Posterior cingulate gyrus (tissue), 11 donors: ENCODE measurements at places on chromosomes 12 and 14.

DNA sequence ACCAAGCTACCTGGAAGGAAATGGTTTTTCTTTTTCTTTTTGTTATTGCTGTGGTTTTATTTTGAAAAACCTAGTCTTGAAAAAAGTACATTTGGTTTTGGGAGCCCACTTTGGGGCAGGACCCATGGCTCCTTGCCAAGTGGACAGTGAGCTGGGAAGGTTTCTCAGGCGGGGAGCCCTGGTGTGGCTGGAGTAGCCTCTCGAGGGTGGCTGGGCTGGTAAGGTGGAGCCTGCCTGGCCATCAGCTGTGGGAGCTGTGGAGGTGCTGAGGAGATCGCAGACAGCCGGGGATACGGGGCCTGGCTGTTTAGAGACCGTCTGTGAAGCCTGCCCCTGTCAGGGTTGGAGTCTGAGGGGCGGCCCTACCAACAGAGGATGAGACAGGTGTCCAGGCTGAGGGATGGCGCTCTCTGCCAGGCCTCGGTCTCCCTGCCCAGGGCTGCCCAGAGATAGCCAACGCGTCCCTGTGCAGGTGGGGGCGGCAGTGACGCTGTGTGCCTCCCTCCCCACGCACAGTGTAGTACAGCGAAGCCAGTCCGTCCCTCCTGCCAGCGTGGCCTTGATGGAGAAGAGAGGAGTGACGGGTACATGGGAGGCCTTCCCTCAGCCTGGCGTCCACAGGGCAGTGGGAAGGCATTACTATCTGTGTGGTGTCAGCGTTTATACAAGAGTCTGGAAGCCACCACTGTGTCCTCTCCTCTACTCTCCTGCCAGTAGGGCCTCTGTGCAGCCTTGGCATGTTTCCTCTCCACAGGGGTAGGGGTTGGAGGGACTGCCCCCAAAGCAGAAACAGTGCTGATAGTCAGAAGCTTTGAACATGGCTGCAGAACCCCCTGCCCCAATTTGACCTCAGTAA, 5.9 kb downstream of the RIN3 start:
- DNase-seq = no peak

GRCh38 chr12:106128585-106129328, 10.0 kb downstream of the NUAK1 start:
- no peak for DNase-seq

- DNase-seq = no peak
Observed at GRCh38 chr12:95395696-95396095, 78.3 kb upstream of the METAP2 start.

DNA sequence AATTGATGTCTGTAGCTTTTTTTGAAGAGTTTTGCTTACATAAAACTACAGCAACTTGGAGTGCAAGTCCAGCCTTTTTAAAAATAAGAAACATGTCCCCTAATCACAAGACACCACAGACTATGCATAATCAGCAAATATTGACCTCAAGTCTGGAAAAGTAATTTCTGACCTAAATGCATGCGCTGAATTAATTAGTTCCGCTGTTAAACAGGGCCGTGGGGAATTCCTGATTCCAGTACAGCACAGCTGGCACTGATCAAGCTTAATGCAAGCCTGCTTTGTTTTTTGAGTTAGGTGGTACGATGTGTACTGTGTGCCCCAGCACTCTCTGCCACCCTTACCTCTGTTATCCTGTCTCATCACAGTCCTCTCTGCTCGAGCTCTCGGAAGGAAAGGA, 9.2 kb downstream of the MLH3 start:
- DNase-seq = no peak

DNA sequence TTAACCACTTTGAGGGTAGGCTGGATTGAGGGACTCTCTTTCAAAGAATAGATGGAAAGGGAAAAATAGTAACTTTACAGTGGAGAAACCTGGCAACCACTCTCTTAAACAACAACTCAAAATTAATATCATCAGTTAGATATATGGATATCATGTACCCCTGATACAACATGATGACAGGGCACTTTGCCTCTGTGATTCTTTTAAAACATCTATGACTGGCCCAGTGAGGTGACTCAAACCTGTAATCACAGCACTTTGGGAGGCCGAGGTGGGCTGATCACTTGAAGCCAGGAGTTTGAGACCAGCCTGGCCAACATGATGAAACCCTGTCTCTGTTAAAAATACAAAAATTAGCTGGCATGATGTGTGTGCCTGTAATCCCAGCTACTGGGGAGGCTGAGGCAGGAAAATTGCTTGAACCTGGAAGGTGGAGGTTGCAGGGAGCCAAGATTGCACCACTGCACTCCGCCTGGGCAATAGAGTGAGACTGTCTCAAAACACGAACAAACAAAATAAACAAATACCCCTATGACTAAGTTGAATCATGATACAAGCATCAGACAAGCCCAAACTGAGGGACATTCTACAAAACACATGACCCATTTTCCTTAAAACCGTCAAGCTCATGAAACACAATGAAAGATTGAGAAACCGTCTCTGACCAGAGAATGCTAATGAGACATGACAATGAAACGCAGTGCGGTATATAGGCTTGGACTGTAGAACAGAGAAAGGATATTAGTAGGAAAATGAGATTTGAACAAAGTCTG, 26.4 kb upstream of the SLC7A8 start:
- no peak for DNase-seq

GRCh38 chr14:73386342-73386741, 72.0 kb downstream of the NUMB start:
- DNase-seq = no peak

GRCh38 chr12:115570069-115570777, 707.3 kb downstream of the MED13L start:
- DNase-seq = peak; percentile 85

- no peak for DNase-seq
Observed at GRCh38 chr14:92459950-92460421, 53.6 kb upstream of the RIN3 start.

DNA sequence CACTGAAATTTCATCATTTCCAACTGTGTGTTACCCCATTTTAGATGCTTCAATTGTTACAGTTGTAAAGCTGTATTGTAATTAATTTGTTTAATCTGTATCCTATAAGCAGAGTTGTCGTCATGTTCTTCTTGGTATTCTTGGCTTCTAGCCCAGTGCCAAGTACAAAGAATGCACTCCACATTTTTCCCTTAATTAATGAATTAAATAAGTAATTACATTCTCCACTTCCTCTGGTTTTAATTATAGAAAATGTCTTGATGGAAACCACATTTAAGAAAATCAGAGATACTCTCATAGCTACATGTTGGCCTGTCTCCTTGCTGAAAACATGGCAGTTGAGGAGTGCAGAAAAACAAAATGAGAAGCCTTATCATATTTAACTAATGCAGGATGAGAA, 746 bp downstream of the DNAI7 start:
- no peak for DNase-seq

- DNase-seq = no peak
Observed at GRCh38 chr14:74572726-74573301, 39.2 kb downstream of the LTBP2 start.

DNA sequence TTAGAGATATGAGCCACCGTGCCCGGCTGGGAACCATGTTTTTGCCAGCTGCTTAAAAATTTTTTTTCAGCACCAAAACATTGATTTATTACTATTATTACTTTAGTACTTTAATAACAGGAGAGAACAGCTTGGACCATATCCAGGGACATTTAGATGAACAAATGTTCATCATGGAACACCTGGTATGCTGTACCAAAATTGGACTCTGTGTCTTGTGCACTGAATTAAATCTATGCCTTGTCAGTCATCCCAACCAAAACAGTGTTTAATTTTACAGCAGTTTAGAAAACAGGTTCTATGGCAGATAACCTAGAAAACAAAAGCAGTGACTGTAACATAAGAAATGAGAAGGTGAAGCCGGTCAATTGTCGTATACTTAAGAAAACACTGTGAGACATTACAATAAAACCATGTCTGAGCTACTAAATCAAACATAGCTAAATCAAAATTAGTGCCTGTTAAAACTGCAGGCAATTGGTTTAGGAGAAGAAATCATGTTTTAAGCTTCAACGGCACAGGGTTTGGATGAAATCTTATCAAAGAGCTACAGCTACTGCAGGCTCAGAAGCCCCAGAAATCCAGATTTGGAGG, 58.2 kb upstream of the PYGL start:
- no peak for DNase-seq

GRCh38 chr14:36866867-36867266, 205.2 kb downstream of the PAX9 start:
- no peak for DNase-seq

DNA sequence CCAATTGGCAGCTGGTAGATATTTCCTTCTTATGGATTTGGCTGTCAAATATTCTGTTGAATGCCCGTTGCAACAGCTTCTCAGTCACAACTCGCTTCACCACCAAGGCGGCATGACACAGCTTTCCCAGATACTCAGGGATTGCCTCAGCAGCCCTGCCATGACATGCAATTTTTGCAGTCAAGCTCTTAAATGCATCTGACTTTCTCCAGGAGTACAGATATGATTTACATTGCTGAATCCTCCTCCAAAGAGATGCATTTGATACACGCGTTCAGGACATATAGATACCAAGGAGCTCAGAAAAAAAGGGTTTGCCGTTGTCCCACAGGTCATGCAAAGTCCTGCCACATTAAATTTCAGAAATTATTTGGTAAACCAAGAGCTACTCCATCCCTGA, 6.5 kb downstream of the KRT5 start:
- DNase-seq = no peak

- DNase-seq = no peak
Observed at GRCh38 chr12:49648712-49649003, 25.3 kb downstream of the PRPF40B start.

DNA sequence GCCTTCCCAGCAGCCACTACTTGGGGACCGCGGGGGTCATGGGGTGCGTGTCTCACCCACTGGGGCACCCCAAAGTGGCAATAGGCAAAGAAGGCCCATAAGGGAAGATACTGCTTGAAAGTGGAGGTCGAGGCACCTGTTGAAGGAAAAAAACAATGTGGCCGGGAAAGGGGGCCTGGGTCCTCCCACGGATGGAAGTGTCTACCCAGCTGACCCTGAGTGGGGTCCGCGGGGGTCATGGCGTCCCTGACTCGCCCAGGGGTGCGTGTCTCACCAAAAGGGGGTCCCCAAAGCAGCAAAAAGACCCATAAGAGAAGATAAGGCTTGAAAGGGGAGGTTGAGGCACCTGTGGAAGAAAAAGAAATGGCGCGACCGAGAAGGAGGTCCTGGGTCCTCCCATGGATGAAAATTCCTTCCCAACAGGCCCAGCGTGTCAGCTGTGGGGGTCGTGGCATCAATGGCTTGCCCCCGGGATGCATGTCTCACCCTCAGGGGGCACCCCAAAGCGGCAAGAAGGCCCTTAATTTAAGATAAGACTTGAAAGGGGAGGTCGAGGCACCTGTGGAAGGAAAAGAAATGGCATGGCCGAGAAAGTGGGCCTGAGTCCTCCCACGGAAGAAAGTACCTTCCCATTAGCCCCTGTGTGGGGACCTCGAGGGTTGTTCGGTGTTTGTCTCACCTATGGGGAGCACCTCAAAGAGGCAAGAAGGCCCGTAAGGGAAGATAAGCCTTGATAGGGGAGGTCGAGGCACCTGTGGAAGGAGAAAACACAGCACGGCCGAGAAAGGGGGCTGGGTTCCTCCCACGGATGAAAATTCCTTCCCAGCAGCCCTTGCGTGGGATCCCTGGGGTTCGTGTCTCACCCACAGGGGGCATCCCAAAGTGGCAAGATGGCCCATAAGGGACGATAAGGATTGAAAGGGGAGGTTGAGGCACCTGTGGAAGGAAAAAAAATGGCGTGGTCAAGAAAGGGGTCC, 266.0 kb downstream of the ALG10 start:
- DNase-seq = no peak

GRCh38 chr14:101193845-101194372, 290.4 kb upstream of the RTL1 start:
- DNase-seq = no peak

DNA sequence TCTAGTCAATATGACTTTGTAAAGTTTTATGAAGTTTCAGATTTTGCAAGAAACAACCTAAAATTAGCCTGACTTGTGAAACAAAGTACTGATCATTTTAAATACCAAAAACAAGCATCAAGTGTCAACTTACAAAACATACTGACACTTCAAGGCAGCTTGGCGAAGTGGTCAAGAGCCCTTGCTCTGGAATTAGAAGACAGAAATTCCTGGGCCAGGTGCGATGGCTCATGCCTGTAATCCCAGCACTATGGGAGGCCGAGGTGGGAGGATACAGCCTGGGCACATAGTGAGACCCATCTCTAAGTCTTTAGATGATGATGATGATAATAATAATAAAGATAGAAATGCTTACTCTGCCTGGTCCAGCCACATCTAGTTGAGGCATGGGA, 45.4 kb upstream of the NR2C1 start:
- DNase-seq = no peak

GRCh38 chr12:88185988-88186387, 43.9 kb downstream of the TMTC3 start:
- DNase-seq = no peak

DNA sequence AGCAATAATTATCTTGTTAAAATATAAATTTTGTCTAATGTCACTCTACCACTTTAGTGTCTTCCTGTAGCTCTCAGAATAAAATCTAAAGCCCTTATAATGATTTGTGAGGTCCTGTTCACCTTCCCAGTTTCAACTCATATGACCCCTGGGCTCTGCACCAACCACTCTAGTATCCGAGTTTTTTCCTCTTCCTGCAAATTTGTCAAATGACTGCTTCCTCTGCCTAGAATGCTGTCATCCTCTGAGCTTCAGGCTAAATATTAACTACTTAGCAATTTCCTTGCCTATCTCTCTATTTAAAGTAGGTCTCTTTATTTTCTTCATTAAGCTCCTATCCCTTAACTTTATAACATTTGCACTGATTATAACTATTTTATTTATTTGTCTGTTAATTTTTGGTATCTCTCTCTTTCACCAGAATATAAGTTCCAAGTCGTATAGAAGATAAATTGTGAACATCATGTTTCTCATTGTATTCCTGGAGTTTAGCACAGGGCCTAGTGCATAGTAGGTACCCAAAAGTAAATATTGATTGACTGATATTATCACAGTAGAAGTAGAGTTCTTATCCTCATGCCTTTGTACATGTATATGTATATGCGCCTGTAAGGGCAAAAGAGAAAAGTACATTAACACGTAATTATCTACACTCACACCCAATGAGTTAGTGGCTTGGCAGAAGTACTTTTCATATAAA, 196.0 kb downstream of the BCAT1 start:
- no peak for DNase-seq

DNA sequence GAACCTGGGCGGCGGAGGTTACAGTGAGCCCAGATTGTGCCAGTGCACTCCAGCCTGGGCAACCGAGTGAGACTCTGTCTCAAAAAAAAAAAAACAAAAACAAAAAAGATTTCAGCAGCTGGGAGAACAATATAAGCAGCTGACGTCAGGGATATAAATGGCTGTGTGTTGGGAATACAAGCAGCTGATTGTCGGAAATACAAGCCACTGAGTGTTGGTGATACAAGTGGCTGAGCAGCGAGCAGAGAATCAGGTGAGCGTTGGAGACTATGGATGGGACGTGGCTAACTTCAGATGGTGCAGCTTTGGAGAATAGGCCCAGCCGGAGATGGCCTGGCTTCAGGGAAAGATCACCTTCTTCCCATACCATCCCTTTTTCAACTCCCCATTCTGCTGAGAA, 32.0 kb downstream of the PSEN1 start:
- DNase-seq = peak; percentile 21
